Mesothelial cell of epicardium (in vitro differentiated cells): ENCODE measurements at places on chromosomes 11 and 22.

DNA sequence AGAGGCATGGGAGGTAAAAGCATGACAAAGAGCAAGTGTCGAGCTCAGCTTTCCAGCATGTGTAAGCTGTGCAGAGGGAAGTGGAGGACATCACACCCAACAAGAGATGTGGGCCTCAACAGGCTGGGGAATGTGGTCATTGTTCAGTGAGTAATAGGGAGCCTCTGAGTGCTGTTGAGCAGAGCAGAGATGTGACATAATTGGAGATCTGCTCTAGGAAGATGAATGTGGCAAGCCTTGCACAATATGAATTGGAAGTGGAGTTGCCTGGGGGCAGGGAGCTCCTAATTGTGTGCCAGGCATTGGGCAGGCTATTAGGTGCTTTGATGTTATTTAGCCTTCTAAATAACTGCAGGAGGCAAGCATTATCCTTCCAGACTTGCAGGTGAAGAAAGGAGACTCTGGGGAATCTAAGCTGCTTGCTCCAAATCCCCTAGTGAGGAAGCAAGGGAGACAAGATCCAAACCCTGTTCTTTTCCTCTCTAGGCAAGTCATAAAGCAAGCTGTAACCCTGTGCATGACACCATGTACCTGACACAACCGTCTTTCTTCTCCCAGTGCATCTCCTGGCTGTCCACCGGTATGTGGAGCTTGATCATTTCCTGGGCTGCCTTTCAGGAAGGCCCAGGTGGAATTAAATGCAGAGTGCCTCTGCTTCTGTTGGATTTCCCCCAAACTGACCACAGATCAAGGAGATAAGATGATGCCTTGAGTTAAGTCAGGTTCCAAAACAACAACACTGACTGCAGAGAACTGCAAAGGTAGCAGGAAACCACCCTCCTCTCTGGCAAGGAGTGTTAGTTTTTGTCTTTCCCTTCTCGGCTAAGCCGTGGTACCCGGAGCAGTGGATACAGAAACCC, 221.4 kb downstream of the TENM4 start:
- no peak for DNase-seq

- no peak for DNase-seq
Observed at GRCh38 chr11:116311206-116311605, 461.6 kb downstream of the BUD13 start.

- DNase-seq = no peak
Observed at GRCh38 chr11:126337474-126338241, 17.8 kb upstream of the ST3GAL4 start.

- no peak for DNase-seq
Observed at GRCh38 chr22:30421695-30422480, 3.7 kb upstream of the MTFP1 start.

- no peak for DNase-seq
Observed at GRCh38 chr11:59801981-59802638, 8.5 kb downstream of the MRPL16 start.

- no peak for DNase-seq
Observed at GRCh38 chr11:123187665-123188507, 7.2 kb downstream of the CLMP start.

- no peak for DNase-seq
Observed at GRCh38 chr11:119625206-119625978, 103.6 kb downstream of the NECTIN1 start.

DNA sequence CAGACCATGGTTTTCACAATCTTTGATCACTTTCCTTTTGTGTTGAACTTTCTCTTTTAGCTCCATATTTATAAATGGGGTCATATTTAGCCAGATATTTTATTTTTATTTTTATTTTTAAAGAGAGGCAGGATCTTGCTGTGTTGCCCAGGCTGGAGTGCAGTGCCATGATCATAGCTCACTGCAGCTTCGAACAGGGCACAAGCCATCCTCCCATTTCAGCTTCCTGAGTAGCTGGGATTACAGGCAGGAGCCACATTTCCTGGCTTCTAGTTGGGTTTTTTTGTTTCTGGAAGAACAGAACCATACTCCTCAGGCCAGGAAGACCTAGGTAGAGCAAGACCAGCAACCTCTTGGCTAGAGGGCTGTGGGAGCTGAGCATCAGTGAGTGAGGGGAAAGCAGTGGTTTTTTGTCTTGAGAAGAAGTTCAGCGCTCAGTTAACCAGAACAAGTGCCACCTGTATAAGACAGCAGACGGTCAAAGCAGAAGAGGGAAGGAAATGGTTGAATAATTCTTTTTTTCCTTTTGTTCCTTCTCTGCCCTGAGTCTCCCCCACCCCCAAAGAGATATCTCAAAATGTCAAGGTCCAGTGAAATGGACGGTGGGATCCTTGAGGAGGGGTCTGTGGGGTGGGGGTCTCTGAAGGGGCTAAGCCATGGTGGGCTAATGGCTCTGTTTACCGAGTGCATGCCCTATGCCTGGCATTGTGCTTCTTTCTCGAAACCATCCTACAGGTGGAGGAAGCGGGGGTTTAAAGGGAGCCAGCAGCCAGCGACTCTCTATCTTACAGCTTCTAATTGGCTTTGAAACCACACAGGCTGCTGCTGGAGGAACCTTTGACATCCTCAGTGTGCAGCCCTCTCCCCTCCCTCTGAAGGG, 63.0 kb downstream of the PTPRJ start:
- no peak for DNase-seq

- no peak for DNase-seq
Observed at GRCh38 chr22:26610072-26610958, 7.5 kb downstream of the CRYBB1 start.
